ENCODE measurements at places on chromosomes 12 and 14.

- DNase-seq, result no peak
Observed at GRCh38 chr12:84134797-84135366, 777.7 kb downstream of the SLC6A15 start.

DNA sequence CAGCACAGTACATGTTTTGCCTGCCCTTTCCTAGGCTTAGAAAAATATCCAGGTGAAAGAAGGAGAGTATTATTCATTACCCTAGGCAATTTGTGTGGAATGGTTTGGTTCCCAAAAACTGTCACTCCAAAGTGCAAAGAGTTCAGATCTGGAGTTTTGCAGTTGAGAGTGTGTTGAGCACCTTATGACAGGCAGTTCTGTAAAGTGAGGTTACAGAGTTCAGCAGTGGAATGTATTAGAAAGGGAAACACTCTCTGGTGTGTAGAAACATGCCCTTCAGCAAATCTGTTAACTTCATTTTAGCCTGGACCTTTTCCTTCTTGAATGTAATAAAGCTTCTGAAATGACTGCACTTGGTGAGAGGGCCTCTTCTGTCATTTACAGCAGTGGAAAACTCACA, 154.0 kb upstream of the SSTR1 start:
- no peak for DNase-seq

- DNase-seq, result no peak
Observed at GRCh38 chr12:53579545-53579955, 46.6 kb downstream of the ATF7 start.

- DNase-seq, result peak; percentile 42
Observed at GRCh38 chr14:91284146-91284790, 39.8 kb upstream of the GPR68 start.

GRCh38 chr12:66036317-66036716, 94.2 kb downstream of the LLPH start:
- DNase-seq, result peak; percentile 85

- no peak for DNase-seq
Observed at GRCh38 chr12:96989916-96990315, 82.9 kb downstream of the NEDD1 start.

- no peak for DNase-seq
Observed at GRCh38 chr12:112848972-112849371, 57.4 kb downstream of the RPH3A start.

Data from BJ (cell line).